ENCODE measurements at places on chromosomes 12 and 14. TPM values are rescaled to one million over a fixed set of nuclear protein-coding genes. Genes with fewer than 3 reads are reported as not detected.
A peak's percentile ranks its signal among the peaks of the same experiment; 100 is the strongest.

- DNase-seq = peak; percentile 68
These were observed 45.8 kb upstream of the HMGA2 start for GRCh38 chr12:65778258-65779090.

DNA sequence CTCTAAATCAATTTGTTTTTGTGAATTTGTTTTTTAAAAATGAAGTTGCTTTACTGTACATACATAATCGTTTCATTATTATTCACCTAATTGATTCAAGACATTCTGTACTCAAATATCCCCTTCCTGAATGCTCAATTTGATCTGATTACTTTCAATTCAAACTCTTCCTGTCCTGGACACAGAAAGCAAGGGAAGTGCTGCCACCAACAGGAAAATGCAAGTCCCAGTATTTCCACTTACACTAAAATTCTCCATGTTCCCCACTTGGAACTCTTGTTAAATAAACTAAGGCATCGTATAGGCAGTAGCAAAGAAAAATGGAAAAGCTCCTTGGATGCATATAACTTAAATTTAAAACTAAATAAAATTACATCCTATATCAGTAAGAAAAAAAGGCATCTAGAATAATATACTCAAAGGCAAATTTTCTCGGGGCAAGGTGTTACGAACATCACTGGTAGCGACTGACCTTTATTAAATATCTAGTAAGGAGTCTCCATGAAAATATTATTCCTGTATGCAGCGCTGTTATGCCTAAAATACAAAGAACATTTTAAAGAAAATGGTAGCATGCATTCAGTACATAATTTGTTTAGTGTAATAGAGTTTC lies 72.0 kb upstream of the DBX2 start:
- peak; percentile 28 for DNase-seq

DNA sequence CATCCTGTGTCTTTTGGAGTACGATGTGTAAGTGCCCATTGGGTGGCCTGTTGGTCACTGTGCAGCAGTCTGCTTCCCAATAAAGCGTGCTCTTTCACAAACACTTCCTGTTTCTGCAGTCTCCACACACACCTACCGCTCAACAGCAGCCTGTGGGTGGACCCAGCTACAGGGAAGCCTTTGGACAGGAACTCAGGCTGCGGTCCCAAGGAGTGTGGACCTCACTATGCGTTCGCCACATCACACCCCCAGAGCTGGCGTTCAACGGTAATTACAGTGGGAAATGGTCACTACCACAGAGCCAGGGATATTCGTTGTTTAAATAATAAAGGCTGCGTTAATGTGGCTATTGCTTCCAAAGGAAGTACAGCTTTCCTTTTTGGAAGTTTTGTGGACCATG lies 16.2 kb downstream of the PSMC1 start:
- no peak for DNase-seq

- DNase-seq = peak; percentile 36
These were observed 118.8 kb downstream of the TPH2 start for GRCh38 chr12:72057330-72057914.

DNA sequence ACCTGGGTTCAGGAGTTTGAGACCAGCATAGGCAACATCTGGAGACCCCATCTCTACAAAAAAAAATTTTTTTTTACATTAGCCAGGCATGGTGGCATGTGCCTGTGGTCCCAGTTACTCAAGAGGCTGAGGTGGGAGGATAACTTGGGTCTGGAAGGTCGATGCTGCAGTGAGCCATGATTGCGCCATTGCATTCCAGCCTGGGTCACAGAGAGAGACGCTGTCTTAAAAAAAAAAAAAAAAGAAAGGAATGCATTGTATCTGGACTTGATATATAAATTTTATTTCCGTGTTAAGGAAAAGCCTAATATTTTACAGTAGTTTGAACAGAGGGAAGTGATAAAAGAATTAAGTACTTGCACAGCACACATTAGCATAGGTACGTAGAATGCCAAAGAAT lies 97.2 kb downstream of the ZC3H14 start:
- DNase-seq = no peak

DNA sequence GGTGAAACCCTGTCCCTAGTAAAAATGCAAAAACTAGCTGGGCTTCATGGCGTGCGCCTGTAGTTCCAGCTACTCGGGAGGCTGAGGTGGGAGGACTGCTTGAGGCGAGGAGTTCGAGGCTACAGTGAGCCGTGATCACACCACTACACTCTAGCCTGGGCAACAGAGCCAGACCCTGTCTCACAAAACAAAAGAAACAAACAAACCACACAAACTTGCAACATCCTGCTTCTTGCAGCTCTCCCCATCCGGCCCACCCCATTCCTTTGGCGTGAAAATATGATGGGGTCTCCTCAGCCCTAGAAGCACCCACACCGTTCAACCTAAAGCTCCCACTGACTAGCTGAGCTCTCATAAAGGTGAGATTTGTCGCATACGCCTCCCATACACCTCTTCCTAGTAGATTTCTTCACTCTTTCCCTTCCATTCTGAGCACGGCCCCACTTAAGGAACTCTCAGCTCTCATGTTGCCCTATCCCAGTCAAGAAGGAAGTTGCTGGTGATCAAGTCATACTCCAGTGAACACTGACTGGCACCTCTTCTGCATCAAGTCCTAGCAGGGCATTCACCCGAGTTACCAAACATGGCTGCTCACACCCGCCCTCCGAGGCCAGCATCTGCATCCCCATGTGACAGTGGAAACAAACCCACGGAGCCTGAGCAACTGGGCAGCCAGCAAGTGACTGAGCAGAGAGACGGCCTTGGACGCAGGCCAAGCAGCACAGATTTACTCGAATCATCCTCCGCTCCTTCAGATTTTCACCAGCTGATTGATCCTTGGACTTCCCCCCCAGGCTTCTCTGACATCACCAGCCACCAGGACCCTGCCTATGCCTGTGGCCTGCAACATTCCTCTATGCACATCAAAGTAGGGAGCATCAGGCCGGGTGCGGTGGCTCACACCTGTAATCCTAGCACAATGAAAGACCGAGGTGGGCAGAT lies 18.9 kb upstream of the CD27 start:
- no peak for DNase-seq

DNA sequence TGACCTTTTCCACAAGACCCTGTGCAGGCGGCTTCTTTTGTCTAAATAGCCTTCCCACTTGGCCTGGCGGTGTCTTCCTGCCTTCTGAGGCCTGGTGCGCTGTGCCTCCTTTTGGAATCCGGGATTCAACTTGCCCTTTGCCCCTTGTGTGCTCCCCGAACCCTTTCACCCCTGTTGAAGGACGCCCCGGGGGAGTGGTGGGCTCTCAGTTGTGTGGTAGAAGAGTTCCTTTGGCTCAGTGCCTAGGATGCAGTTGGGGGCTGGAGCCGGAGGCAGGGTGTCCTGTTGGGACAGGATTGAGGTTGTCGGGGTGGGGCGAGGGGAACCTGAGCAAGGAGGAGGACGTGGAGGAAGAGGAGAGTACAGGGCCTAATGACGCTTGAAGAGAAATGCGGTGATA lies 34.5 kb downstream of the KLC1 start:
- no peak for DNase-seq

- DNase-seq = no peak
These were observed 21.6 kb downstream of the SPATS2 start for GRCh38 chr12:49388682-49389386.

DNA sequence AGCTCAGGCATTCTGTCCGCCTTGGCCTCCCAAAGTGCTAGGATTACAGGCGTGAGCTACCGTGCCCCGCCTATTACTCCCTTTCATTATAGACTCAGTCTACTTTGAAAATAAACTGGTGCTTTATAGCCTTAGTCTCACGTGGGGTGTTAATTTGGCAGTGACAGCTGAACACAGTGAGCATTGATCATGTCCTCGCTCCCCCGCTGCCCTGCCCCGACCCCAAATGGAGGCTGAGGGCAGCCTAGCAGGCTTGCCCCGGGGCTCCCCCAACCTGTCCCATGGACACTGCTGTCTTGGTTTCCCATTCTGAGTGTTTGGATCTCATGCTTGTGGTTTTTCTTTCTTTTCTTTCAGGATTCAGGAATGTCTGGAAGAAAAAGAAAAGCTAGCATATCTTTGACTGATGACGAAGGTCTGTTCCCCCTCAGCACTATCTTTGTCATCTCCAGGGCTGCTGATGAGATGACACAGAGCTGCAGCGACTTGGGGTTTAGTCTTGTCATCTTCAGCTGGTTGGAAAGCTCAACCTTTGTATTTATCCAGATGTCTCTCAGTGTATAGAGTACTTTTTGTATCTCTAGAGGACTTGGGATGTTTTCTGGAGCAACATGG lies 42.2 kb downstream of the EP400 start:
- DNase-seq = no peak

DNA sequence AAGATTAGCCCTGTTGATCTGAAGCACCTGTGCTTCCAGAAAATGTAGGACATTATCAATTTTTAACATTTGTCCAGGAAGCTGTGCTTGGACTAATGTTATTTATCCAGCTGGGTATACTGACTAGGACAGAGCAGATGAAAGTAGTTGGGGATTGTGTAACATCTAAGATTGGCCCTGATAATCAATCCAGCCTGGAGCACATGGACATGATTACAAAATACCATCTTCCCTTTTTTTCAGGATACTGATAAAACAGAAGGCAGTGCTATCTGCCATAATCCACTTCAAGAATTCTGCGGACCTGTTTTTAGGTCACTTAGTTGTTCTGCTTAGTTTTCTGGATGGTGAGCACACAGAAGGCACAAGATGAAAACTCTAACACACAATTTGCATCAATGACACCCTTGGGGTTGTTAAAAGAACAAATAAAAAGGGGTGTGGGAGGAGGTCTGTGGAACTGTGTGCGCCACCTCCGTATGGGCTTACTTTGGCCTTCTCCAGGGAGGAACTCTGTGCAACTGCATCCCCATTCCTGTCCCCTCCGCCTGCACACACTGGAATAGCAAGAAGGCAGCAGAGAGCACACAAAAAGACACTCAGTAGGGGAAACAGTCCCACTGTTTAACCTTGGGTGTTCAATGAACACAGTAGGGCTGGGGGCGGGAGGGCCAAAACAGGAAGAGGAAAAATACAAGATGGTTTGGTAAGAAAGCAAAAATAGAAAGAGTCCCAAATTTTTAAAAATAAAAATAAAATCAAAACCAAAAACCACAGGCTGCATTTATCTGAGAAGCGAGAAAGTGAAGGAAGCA lies 31.1 kb upstream of the DUSP6 start:
- no peak for DNase-seq

DNA sequence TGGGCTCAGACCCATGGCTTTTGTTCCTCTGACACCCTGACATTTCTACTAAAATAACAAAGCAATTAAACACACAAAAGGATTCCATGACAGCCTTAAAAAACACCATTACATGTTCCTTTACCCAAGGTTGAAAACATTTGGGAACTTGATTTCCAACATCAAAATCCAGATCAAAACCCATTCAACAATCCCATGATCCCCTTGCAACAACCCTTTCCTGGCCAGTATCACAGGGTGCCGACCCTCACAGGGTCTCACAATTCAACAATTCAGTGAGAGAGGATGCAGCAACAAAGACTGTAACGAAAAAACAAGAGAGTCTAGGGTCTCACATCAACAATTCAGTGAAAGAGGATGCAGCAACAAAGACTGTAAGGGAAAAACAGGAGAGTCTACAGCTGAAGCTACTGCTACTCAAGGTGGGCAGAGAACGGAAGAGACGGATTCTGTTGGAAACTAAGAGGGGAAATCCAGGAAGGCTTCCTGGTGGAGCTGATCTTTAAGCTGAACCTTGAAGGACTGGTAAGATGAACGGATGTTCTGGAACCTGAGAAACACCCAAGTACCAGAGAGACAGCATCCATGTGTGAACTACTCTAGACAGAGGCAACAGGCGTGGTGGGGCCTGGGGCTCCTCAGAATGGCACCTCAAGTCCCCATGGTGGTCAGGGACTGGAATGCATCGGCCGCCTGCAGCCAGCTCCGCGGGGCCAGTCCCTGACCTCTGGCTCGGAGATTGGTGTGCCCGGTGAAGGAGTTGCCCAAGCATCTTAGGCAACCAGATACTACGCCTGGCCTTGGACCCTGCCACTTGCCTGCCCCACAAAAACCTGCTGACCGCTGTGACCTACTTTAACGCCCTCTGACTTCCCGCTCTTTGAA lies 22.7 kb upstream of the ZFP36L1 start:
- DNase-seq = peak; percentile 30

DNA sequence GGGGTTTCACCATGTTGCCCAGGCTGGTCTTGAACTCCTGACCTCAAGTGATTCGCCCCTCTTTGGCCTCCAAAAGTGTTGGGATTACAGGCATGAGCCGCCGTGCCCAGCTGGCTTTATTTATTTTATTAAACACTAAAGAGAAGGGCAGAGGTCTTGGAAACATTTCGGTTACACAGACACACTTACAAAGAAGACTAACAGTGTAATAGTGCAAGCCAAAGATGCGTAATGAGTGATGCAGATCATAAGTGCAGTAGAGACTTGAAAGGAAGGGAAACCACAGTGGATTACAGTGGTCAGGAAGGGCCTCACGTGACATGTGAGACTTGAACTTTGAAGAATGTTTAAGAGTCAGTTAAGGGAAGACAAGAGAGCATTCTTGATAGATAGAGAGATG lies 33.9 kb upstream of the CDK17 start:
- DNase-seq = peak; percentile 96

- DNase-seq = no peak
These were observed 502.6 kb downstream of the FUT8 start for GRCh38 chr14:65915125-65915524.

DNA sequence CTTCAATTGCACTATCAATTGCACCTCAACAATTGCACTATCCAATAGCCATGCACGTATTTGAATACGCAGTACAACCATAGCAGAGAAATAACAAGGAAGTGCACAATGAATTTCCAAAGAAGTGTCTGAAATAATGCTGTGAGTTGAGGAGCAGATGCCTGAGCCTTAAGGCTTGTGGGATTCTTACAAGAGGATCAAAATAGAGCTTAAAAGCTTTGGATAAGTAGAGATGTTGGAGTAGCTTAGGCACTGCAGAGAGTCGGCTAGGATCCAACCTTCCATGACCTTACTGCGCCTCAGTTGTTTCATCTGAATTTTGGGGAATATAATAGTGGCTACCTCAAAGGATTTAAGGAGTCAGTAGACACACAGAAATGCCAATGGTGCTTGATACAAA lies 196.1 kb upstream of the FLRT2 start:
- no peak for DNase-seq

- DNase-seq = no peak
These were observed 37.7 kb upstream of the DICER1 start for GRCh38 chr14:95195031-95195430.

DNA sequence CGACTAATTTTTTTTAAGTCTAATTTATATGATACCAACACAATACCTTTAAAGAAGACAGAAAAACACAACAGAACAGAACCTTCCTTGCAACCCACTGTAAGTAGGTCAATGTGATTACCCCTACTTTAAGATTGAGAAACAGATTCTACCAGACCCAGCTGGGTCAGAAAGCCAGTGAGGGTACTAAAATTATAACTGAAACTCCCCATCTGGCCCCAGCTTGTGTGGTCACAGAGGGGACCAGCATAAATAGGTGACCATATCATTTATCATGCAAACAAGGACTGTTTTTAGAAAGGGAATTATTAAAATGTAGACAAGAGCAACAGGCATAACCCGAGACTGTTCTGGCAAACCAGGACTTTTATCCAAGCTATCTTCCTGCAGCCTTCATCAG lies 30.1 kb upstream of the FRMD6 start:
- no peak for DNase-seq

Gene NEUROD4
- not detected for total RNA-seq

Gene PEBP1
- total RNA-seq = 299 TPM

Gene SELPLG
- 0.42 TPM for total RNA-seq

Gene A2ML1
- total RNA-seq = not detected

Gene ARHGAP9
- 0.44 TPM for total RNA-seq

Gene IL31
- not detected for total RNA-seq

Gene SYT1
- 5.7 TPM for total RNA-seq
